NCI-H1417 treated with DMSO at 0.1 percent for 48 hours (cell line): ENCODE measurements at places on chromosomes 3 and 15.

- DNase-seq = no peak
Measured at GRCh38 chr3:22322861-22323260, 571.9 kb upstream of the ZNF385D start.

- no peak for DNase-seq
Measured at GRCh38 chr15:99157456-99157855, 52.6 kb downstream of the SYNM start.

- no peak for DNase-seq
Measured at GRCh38 chr3:141291559-141292355, 60.1 kb downstream of the PXYLP1 start.

GRCh38 chr15:46207341-46207740 lies 572.5 kb downstream of the SQOR start:
- DNase-seq = no peak

DNA sequence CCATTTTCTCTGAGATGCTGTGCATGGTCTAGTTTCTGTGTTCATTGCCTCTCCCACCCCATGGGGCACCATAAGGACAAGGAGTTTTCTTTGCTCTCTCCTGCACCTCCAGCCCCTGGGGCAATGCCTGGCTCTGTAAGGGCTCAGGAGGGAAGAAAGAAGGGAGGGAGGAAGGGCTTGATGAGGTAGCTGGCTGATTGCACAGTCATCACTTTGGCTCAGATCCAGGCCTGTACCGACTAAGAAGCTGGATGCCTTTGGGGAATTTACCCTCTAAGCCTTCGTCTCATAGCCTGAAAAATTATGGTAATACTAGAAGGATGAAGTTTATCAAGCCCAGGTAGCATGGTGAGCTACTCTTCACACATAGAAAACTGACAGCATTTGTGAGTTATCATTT lies 382.9 kb downstream of the GABRG3 start:
- DNase-seq = no peak

DNA sequence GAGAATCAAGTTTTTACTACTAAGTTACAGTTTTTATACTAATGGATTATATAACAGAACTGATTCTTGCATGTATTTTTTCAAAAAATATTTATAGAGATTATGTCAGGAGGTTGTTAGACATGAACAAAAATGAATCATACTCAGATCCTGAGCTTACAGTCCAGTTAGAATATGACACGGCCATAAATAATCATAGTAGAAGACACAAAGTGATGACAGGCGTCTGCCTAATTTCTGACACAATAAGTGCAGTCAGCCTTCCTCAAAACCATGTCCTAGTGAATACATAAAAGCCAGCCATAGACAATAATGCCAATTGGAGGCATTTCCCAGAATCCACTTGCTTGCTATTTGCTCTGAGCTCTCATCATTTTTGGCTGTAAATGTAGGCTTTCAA lies 81.7 kb upstream of the POU1F1 start:
- DNase-seq = no peak

GRCh38 chr15:85307687-85308045 lies 72.7 kb upstream of the AKAP13 start:
- DNase-seq = no peak

- DNase-seq = no peak
Measured at GRCh38 chr3:67357610-67358458, 296.6 kb downstream of the SUCLG2 start.

GRCh38 chr15:62824111-62825015 lies 218.2 kb upstream of the TPM1 start:
- DNase-seq = no peak

- DNase-seq = no peak
Measured at GRCh38 chr3:73141525-73141924, 80.1 kb downstream of the EBLN2 start.

DNA sequence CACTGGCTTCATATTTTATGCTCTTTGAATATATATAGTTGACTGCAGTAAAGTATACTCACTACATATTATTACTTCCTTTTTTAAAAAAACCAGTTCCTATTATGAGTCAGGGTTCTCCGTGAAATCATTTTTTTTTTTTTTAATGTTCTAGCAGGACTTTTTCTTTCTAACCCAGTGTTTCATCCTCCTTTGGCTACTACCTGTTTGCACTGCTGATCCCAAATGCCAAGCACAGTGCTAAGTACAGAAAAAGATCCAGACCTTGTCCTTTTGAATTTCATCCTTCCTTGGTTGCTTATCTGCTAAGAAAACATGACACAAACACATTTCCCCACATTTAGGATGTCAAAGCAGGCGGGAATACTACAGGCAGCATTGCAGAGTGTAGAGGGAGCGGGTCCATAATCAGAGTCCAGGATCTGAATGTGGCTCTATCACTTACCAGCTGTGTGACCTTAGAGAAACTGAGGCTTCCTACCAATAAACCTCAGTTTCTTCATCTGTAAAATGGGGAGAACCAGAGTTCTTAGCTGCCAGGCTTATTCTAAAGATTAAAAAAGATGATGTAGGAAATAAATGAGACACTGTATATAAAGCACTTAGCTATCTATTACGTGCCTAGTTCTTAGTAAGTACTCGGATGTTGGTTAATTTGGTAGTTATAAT lies 37.2 kb upstream of the ANPEP start:
- DNase-seq = no peak

DNA sequence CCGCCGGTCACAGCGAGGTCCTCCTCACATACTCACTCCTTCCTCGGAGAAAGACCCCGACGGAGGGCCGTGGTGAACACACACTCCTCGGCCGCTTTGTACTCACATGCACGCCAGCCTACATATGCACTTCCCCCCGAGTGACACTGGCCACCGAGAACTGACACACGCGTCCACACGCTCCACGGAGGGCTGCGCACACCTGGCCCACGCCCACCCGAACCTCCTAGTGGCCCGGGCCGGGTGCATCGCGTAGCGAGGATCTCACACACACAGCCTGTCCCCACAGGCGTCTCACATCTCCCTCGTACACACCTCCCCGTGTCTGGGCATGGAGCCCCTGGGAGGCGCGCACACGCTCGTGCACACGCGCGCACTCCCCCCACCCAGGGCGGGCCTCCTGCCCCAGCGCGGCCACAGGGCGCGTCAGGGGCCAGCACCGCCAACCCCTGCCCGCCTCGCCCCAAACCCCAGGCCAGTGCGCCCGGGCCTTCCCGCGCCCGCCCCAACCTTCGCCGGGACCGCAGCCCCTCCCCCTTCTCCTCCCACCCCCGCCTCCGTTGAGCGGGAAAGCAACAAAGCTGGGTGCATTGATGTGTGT lies 411 bp upstream of the C3orf70 start:
- no peak for DNase-seq

- DNase-seq = no peak
Measured at GRCh38 chr15:76492538-76492937, 156.0 kb downstream of the ISL2 start.

DNA sequence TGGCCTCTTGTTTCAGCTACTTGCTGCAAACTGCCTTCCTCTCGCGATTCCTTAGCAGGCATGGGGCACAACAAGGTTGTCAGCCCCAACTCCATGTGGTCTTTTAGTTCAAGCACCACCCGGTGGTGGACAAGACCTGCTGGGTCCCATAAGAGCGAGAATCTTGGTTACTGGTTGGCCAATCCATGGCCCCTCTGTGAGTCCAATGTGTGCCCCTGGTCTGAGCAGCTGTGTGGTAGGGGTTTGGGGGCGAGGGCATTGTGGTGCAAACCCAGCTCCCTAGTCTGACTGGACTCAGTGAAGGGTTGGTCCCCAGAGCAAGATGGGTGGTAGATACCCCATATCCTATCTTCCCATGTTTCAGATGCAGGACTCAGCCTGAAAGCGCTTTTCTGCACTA lies 48.8 kb downstream of the MESD start:
- no peak for DNase-seq

- DNase-seq = no peak
Measured at GRCh38 chr3:96991231-96991630, 176.8 kb downstream of the EPHA6 start.

DNA sequence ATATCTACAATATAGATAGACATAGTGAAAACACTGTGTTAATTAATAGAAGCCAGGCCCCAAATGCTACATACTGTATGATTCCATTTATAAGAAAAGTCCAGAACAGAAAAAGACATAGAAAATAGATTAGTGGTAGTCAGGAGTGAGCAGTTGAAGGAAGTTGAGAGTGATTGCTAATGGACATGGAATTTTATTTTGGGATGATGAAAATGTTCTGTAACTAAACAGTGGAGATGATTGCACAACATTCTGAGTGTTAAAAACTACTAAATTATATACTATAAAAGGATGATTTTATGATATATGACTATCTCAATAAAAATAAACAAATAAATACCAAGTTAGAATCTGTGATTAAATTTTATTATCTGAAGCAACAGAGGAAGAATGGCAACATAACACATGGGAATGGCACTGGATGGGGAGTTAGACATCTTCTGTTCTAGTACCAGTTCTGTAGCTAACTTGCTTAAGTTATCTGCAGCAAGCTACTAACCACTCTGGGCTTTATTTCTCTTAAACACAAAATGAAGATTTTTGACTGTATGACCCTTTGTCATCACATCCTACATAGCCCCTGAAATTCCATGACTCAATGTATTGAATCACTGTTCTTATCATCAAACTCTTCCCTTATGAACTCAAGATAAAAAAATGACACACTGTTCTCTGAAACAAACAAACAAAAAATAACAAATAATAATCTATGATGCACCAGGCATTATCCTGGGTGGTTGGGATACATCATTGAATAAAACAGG lies 612.7 kb downstream of the TBL1XR1 start:
- no peak for DNase-seq

DNA sequence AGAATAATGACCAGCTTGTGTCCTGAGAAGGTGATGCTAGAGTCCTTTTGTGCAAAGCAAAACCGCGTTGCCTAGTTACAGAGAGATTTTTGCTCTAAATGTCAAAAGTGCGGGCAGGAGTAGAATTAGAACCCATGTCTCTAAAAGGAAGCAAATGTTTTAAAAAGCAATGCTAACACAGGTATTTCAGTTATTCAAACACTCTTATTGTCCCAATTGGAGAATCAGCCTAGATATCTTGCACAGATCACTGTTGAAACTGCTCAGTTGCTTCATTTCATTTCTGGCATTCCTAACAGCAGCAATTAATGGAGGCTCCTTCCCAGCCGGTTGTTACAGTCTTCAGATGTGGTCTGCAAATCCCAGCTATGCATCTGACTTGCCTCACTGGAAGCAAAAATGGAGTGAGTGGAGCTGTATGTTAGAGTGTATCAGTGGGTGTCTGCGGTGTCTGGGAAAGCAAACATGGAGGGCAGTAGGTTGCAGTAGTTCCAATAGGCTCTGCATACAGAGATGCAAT lies 55.6 kb upstream of the SEMA6D start:
- DNase-seq = no peak

DNA sequence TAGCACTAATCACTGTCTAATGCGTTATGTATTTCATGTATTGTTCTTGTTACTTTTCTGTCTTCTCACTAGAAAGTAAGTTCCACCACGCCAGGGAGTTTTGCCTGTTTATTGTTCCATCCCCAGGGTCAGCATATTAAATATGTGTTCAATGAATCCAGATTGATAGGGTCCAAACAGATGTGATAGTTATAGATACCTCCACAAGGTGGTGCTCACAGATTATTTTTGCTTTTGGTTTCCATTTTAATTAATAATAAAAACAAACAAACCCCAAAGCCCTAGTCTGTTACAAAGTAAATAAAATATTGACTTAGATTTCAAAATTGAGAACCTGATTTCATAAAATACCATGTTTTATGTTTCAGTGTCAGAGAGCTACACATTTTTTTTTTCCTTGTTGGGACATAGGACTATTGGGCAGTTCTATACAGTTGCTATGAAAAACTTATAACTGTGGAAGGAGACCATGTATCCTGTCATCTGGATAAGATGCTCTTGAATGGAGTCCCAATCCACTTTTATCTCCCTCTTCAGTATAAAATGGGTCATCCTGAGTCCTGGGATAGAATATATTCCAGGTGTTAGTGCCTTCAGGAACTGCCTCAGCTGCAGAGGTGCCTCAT lies 12.4 kb downstream of the OTOL1 start:
- peak; percentile 14 for DNase-seq

- no peak for DNase-seq
Measured at GRCh38 chr3:173258697-173259096, 117.7 kb upstream of the SPATA16 start.

DNA sequence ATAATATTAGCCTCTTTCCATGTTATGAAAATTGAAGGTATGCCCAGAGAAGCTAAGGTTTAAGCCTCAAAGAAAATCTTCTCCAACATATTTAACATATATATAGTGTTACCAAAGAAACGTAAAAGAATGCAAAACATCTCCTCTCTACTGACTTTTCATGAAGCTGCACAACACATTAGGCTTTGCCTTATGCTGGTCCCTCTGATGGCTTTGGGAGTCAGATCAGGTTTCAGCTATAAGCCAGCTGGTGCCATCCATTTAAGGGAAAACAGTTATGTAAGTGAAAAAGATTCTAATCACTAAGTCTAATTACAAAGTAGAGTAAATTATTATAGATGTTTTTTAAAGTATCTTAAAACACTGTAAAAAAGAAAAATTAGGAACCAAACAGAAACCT lies 410.5 kb downstream of the LSAMP start:
- no peak for DNase-seq

DNA sequence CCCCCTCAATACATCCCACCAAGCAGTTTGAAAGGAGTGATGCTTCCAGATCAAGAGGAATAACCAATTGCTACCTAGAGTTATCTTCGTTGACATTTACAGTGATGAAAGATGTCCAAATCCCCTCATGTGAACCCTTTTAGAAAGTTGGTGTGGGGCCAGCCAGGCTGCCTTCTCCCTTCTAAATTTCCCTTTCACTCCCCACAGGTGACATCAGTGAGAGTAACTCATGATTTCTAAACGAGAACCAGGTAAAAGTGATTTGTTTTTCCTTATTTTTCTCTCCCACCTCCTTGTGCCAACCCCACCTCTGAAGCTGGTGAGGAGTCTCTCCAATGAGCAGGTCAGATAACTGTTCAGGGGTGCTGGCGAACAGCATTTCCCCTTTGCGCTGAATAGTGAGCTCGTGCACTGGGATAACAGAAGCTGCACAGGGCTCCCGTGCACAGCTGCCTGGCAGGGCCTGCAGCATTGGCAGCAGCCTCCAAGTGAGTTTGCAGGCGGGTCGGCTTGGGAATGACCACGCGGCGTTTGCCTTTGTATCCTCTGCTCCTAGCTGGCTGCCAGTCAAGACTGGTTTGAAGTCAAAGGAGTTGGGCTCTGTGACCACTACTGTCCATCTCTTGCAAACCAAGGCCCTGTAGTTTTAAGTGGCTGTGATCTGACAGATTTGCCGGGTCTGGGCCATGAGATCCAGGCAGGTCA lies 70.2 kb upstream of the CORO2B start:
- DNase-seq = no peak

- DNase-seq = no peak
Measured at GRCh38 chr3:151838574-151839312, 24.8 kb downstream of the AADAC start.

GRCh38 chr3:69944931-69945493 lies 54.5 kb upstream of the SAMMSON start:
- no peak for DNase-seq

GRCh38 chr3:57675530-57675929 lies 17.3 kb downstream of the DENND6A start:
- no peak for DNase-seq

- no peak for DNase-seq
Measured at GRCh38 chr15:93180128-93180527, 91.1 kb upstream of the RGMA start.
